ENCODE measurements at places on chromosomes 4 and X.

GRCh38 chrX:146351620-146352019 lies 458.0 kb upstream of the CXorf51B start:
- no peak for DNase-seq

- DNase-seq, result no peak
These were observed 105.1 kb downstream of the ADRA2C start for GRCh38 chr4:3871181-3871852.

- DNase-seq, result no peak
These were observed 43.5 kb upstream of the CD99 start for GRCh38 chrX:2647627-2648026.

DNA sequence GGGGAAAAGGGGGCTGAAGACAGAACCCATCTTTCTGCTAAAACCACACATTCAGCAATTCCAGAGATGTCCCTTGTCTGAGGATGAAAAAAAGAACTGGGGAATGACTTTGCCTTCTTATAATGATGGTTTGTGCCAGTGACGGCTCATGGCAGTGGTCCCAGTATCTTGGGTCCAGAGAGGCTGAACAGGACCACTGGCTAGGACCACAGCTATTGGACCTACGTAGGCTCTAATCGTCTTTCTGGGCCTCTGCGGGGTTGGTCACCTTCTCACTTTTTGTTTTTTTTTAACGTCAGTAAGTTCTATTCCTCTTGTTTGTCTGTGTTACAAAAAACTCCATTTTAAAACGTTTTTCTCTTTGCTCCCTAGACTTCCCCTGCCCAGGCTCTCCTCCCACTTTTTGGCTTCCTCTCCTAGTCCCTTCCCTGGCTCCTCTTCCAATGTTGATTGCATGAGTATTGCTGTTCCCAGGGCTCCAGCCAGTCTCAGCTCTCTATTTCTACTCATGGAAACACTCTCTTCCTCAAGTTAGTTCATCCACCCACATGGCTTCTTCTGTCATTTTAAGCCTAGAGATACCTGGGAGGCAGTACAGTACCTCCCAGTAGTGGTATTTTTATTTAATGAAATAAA lies 52.6 kb upstream of the STX18 start:
- DNase-seq, result no peak

DNA sequence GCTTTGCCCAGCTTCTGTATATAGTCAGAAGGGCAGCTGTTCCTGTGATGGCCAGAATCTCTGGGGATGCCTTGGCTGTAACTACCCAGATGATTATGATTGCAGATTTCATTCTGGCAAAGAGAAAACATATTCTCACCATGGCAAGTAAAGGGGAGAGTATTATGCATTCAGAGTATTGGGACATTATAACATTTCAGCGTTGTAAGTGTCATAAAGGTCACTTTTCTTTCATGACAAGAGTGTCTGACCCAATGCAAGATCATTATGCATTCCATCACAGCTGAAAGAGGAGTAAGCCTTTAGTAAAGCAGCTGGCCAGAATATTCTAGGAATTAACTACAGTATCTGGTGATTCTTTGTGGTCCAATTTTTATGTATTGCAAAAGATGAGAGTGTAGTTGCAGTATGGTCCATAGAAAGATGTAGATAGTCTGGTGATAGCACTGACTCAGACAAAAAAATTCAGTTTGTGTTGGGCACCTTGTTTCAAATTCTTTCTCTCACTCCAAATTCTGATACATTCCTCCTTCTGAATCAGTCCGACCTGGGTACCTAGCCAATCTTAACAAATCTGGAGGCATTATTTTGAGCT lies 2366.3 kb downstream of the PCDH7 start:
- DNase-seq, result no peak

Data from activated T-helper 1 cell treated with anti-CD3 and anti-CD28 coated beads, Interleukin-2, amount 50 U/mL, for 16 hours (primary cell).